Adipocyte (in vitro differentiated cells): ENCODE measurements at places on chromosomes 2 and 18.

DNA sequence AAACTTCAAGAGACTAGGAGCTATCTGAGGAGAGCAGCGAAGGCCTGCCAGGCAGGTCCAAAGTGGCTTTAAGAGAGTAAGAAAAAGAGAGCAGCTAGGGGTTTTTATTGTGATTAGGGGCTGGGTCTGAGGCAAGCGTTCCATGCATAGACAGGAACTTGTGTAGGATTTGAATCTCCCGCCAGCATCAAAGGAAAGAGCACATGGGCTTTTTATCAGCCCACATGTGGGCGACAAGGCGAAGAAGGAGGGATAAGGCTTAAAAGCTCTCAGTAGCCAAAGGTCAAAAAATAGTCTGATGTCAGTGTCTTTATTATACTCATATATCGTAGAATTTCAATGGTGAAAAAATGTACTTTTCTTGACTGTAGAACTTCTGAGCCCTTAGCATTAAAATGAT is 178.5 kb upstream of the TMEFF2 start:
- no peak for DNase-seq

- DNase-seq, result peak; percentile 42
Measured at GRCh38 chr18:23136326-23137096, 1.2 kb downstream of the CABLES1 start.

- peak; percentile 12 for DNase-seq
Measured at GRCh38 chr18:7601246-7601615, 34.1 kb downstream of the PTPRM start.

GRCh38 chr18:68234676-68235075 is 480.2 kb downstream of the TMX3 start:
- no peak for DNase-seq

DNA sequence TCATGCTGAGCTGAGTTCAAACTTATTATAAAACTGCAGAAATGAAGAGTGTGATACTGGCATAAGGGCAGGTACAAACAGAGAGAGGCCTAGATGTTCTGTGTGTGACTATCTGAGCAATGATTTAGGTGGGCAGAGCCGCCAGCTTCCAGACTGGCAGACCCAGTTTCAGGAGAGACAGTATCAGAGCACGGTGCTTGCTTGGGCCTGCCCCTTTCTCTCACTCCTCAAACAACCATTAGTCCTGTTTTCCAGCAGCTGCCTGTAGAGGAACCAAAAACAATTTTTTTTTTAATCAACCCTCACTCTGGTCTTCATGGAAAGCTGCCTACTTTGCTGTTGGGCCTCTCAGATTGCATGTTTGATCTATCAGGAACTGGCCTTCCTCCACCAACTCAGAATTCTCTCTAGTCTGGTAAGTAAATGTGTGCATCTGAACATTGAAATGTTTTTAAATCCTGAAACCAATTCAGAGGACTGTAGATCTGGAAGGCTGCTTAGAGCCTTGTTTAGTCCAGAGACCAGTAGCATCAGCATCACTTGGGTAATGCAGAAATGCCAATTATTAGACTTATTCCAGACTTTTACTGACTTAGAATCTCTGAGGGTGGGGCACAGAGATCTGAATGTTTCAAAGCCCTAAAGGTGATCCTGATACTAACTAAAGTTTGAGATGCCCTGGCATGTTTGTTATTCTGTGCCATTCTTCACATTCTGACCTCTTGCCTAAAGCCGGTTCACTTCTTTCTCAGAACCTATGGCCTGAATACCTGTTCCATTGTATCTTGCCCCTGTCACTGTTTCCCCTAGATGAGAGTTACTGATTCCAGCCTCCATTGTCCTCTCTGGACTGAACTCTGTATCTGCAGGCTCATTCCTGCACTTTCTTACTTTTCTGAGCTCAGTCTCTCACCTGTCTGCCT is 24.8 kb upstream of the CRIM1 start:
- peak; percentile 40 for DNase-seq

- DNase-seq, result no peak
Measured at GRCh38 chr2:47345590-47345924, 57.4 kb upstream of the MSH2 start.

- DNase-seq, result no peak
Measured at GRCh38 chr2:114082731-114083433, 193.0 kb downstream of the ACTR3 start.

GRCh38 chr2:33316328-33316727 is 160.1 kb upstream of the RASGRP3 start:
- peak; percentile 30 for DNase-seq

GRCh38 chr18:36688020-36688965 is 140.5 kb downstream of the TPGS2 start:
- peak; percentile 88 for DNase-seq

- no peak for DNase-seq
Measured at GRCh38 chr2:132374551-132374950, 42.1 kb upstream of the GPR39 start.

DNA sequence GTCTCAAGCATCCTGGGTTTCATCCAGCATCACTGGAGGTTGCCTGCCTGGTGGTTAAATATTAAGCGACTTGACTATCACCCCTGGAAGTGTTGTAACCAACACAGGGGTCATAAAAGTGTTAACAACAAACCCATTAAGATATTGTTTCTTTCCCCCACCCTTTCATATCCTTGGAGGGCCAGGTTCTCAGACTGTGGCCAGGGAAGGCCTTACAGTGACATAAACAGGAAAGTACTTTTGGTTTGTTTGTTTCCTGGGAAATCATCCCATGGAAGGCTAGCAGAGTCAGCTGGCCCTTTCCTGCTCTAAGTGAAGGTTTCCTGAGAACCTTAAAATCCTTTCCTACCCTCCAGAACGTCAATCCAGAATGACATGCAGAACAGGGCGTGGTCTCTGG is 160.9 kb downstream of the CLIP4 start:
- DNase-seq, result no peak
